Activated CD8-positive, alpha-beta T cell treated with anti-CD3 and anti-CD28 coated beads for 36 hours (primary cell): ENCODE measurements at places on chromosomes 3 and 15. TPM values are rescaled to one million over a fixed set of nuclear protein-coding genes. Genes with fewer than 3 reads are reported as not detected.
A peak's percentile ranks its signal among the peaks of the same experiment; 100 is the strongest.

DNA sequence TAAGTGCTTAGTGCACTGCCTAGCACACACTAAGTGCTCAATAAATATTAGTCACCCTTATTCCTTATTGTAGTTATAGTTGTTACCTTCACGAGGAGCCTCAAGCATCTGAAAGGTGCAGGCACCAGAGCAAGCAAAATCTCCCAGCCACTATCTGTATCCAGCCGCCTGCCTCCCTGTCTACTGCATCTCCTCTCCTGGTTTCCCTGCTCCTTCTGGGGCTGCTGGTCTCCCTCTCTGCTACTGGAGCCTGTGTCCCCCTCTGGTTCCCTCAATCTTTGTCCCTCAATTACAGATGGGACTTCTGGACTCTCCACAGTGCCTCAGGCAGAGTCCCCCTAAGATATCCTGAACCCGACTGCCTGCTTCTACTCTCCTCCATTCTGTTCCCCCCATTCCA is 18.8 kb downstream of the MYL3 start:
- no peak for DNase-seq

- DNase-seq = no peak
Observed at GRCh38 chr15:78616506-78616905, 4.3 kb downstream of the CHRNA3 start.

DNA sequence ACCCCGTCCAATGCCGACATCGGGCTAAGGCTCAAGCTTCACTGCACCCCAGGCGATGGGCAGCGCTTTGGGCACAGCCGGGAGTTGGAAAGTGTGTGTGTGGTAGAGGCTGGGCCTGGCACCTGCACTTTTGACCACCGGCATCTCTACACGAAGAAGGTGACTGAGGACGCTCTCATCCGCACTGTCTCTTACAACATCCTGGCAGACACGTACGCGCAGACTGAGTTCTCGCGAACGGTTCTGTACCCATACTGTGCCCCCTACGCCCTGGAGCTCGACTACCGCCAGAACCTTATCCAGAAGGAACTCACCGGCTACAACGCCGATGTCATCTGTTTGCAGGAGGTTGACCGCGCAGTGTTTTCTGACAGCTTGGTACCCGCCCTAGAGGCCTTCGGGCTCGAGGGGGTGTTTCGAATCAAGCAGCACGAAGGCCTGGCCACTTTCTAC is 1.0 kb downstream of the PDE12 start:
- DNase-seq = peak; percentile 70

GRCh38 chr3:23252122-23252521 is 49.0 kb downstream of the UBE2E2 start:
- no peak for DNase-seq

- no peak for DNase-seq
Observed at GRCh38 chr3:145006271-145006670, 1034.6 kb downstream of the DIPK2A start.

GRCh38 chr3:108219336-108219735 is 2.9 kb downstream of the IFT57 start:
- no peak for DNase-seq

DNA sequence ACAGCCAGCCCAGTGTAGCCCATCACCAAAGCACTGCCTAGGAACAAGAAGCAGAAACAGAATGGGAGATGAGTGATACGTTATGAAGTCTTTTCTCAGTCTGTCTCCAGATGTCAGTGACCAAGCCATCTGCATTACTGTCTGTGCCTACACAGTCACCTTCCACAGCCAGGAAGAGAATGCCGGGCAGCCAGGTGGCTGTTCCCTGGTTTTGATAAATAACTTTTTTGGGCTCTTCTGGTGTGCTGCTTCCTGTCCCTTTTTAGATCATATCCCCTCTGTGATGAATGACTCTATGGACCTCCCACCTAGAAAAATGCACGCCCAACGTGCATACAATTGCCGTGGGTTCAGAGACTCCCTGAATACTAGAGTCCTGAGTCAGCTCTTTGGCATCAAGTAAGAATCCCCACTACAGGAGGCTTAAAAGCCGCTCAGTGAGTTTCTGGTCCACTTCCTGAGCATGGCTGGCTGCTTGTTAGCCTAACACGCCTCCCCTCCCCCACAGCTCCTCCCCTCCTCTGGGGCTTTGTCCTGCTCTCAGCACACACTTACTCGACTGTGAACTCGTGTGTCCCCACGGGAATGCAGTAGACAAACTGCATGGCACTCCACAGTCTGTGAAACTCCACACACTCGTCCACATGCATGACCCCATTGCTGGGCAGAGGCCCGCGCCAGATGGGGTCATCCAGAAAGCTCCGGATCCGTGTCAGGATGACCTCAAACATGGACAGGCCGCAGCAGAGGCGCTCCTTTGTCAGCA is 34.7 kb downstream of the NIPA2 start:
- DNase-seq = no peak

ATP1B3 gene
- total RNA-seq = 127 TPM

MOBP gene
- not detected for total RNA-seq

IGF2BP2 gene
- total RNA-seq = 0.65 TPM
